EH (cell line): ENCODE measurements at places on chromosomes 3 and 15.

GRCh38 chr15:82710208-82710555, 507 bp upstream of the AP3B2 start:
- no peak for DNase-seq

GRCh38 chr15:56667517-56667916, 65.8 kb downstream of the ZNF280D start:
- no peak for DNase-seq

DNA sequence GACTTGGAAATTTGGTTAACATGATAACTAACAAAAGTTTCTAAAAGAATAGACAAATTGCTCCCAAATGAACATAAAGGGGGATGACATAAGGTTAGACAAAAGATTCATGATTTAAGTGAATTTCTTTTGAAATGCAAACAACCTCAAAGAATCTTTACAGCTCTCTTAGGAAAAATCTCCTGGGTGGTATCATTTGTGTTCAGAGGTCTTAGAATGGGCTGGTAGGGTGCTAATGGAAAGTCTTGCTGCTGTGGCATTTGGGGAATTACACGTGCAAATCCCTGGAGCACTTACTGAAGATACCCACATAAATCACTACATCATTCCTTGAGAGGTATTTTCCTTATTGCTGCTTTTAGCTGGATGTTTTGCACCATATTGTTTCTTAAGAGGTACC, 14.4 kb upstream of the ROBO2 start:
- DNase-seq = no peak

DNA sequence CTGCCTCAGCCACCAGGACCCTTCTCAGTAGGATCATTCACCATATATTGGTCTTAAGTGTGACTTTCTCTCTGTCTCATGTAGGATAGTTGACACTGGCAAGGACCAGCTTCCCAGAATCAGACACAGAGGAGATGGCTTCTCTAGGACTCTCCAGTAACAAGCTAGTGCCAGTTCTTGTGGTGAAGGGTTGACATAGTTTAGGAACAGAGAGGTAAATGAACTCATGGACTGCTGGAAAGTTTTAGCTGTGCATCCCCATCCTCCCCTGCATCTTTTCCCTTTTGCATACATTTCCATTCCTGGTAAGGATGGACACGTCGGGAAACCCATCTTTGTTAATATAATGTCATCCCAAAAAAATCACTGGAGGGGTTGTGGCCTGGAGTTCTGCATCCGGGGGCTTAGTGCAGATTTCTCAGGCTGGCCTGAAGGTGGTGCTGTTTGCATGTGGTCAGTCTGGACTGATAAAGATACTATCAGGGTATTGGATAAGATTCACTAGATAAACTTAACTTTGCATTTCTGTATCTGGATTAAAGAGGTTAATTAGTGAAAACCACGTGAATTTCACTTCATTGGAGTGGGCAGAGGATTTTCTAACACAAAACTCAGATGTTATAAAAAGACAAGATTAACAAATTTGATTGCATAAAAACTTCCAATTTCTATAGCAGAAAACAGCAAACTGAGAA, 110.8 kb downstream of the TBC1D2B start:
- DNase-seq = peak; percentile 68
